ENCODE measurements at places on chromosomes 3 and 15. TPM values are rescaled to one million over a fixed set of nuclear protein-coding genes. Genes with fewer than 3 reads are reported as not detected.

Gene PPP1R14D
- total RNA-seq: not detected

Gene PTX3
- 5.1 TPM for total RNA-seq

Gene SLC15A2
- total RNA-seq: 23.4 TPM

Gene ZNF80
- total RNA-seq: 0.06 TPM

Gene SCG5
- 7.6 TPM for total RNA-seq
